Stimulated activated CD4-positive, alpha-beta T cell treated with anti-CD3 and anti-CD28 coated beads, Interleukin-12 subunit alpha, Interleukin-12 subunit beta, amount 100 ng/mL, for 4 hours (primary cell): ENCODE measurements at places on chromosomes 1 and 21.
A peak's percentile ranks its signal among the peaks of the same experiment; 100 is the strongest.

DNA sequence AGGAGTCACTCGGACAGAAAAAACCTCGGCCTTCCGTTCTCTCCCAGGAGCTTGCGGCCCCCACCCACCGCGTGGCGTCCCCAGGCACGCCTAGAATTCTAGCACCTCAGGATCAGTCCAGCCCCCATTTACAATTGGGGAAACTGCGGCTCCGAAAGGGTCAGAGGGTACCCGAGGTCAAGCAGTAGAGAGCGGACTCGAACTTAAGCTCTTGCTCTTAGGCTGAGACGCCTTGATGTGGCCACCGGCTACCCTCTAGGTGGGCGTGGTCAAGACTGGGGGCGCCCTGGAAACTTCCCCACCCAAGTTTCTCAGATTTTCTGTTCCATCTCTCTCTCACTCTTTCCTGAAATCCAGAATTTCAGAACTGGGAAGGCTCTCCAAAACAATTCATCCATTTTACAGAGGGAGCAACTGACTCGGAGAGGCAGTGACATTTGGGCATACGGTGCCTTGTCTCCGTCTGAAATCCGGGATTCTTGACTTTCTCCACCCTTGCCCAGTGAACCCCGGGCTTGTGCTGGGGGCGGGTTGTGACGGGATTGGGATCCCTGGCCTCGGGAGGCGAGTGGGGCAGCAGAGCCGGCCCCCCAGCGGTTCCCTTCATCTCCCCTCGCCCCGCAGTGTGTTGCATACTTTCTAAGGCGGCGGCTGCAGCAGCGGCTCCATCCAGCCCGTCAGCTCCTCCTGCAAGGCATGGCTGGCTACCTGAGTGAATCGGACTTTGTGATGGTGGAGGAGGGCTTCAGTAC, 777 bp downstream of the AZIN2 start:
- DNase-seq = no peak

DNA sequence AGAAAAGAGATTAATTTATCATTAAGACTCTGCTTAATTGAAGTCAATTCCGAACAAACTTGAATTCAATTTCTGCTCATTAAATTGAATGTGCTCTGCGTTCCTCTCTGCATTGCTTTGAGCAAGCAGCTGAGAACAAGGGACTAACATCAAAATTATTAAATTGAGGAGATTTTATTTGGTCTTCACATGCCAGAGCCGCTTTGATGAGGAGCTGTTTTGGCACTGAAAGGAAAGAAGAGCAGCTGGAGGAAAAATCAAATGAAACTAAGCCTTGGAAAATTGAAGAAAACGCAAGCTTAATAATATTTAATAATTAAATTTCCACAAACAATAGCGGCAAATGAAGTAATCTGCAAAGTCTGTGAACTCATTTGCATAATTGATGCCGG, 222.0 kb upstream of the PKN2 start:
- DNase-seq = no peak

DNA sequence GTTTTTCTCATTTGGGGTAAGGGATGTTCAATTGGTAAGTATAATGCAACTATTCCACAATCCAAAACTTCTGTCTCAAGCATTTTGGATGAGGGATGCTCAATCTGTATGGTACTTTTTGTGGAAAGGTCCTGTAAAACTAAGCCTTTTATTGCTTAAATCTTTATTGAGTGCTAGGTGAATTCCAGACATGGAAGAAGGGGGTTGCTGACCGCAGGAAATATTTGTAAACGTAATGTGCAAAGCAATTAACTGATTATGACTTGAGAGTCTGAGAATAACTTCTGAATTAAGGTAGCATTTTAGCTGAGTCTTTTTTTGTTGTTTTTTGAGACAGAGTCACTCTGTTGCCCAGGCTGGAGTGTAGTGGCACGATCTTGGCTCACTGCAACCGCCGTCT, 3.1 kb downstream of the AKIRIN1 start:
- no peak for DNase-seq

- DNase-seq = no peak
Measured at GRCh38 chr1:55751776-55752175, 536.6 kb upstream of the USP24 start.

DNA sequence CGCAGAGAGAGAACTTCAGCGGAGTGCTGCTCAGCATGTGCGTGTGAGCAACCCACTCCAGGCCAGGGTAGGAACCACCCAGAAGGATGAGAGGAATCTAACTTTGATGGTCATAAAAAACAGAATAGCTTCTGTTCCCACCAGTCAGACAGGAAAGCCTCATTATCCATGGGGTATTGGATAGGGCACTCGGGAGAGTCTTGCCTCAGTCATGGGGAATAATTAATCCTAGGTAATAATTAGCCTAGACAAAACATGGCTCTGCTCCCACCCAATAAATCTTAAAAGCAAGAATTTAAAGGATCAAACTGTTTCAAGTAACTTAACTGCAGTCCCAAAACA, 35.3 kb downstream of the LDLRAD1 start:
- DNase-seq = no peak

GRCh38 chr1:192357924-192358323, 41.1 kb downstream of the RGS21 start:
- no peak for DNase-seq

- no peak for DNase-seq
Measured at GRCh38 chr1:150160964-150161621, 11.4 kb downstream of the PLEKHO1 start.

- no peak for DNase-seq
Measured at GRCh38 chr1:47883963-47884362, 113.2 kb downstream of the TRABD2B start.

DNA sequence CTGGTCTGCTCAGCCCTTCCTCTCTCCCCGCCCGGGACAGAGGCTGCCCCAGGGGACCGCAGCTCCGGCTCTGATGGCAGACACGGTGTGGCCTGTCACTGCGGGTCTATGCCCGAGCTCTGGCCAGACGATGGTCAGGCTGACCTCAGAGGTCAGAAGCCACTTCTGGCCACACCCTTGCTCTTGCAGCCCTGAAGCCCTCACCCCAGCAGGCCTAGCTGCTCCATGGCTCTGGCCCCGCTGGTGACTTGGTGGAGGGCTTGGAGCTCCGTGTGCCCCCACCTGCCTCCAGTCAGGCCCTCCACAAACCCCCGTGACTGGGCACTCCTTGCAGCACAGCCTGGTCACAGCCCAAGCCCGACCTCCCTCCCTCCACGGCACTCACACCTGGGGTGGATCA, 47.6 kb downstream of the PRDM16 start:
- DNase-seq = no peak

DNA sequence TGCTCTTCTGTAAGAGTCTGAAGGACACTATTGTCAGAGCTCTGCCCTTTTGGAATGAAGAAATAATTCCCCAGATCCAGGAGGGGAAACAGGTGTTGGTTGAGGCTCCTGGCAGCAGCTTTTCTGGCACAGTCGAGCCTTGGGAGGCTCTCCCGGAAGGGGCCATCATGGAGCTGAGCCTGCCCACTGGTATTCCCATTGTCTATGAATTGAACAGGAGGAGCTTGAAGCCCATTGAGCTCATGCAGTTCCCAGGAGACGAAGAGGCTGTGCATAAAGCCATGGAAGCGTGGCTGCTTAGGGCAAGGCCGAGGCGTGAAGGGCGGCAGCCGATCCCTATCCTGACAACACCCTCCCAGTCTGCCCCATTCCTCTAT, 26.6 kb downstream of the UBE4B start:
- no peak for DNase-seq

DNA sequence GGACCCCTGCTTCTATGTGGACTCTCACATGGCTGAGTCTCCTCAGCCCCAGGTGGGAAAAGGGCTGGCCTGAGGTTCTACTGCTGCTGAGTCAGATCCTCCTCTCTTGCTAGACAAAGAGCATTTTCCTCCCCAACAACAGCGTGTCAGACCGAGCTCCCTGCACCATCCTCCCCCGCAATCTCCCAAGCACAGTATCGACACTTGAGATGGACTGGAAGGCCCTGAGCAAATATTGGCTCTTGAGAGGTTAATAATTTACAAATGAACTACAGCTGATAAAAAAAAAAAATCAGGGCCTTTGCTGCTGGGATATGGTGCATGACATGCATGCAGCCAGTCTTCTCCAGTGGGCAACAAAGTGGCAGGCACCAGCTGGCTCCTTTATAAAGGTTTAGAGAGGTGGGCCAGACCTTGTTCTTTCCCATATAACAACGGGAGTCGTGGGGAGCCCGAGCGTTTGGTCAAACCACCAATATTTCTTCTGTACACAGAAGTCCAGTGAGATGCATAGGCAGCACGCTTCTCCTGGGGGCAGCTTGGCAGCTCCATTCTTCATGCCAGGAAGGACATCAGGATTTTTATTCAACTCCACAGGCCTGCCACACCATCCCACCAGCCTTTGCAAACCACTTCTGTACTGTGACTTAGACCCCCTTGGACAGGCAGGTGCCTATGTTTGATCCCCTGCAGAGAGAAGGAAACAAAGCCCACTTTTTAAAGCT, 55.4 kb upstream of the CAMK1G start:
- DNase-seq = no peak

- no peak for DNase-seq
Measured at GRCh38 chr1:42833981-42834380, 12.4 kb upstream of the ZNF691 start.

GRCh38 chr1:234348964-234349363, 24.3 kb upstream of the COA6 start:
- no peak for DNase-seq

- DNase-seq = no peak
Measured at GRCh38 chr1:226895644-226896043, 25.2 kb downstream of the PSEN2 start.

DNA sequence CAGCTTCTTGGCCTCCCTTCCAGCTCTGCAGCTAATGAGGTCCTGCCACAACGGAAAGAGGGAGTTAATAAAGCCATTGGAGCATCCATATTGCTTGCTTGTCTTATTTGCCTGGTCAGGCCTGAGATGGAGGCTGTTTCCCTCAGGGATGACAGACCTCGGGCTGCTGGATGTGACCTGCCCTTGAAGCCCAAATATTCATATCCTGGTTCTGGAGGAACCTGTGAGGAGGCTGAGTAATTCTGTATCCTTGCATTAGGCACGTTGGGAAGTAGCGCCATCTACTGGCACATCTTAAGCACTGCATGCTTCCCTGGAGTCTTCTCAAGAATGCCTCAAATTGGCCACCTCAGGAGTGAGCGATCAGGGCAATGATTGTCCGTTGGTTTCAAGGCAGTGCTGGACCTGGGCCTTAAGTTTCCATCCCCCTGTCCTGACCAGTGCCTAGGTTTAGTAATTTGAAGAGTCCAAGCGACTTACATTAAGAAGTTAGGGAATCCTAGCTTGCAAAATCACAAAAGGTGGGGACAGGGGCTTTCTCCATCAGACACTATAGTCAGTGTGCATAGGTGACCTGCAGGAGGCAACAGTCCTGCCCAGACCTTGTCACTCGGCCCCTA, 13.8 kb upstream of the NASP start:
- peak; percentile 56 for DNase-seq

DNA sequence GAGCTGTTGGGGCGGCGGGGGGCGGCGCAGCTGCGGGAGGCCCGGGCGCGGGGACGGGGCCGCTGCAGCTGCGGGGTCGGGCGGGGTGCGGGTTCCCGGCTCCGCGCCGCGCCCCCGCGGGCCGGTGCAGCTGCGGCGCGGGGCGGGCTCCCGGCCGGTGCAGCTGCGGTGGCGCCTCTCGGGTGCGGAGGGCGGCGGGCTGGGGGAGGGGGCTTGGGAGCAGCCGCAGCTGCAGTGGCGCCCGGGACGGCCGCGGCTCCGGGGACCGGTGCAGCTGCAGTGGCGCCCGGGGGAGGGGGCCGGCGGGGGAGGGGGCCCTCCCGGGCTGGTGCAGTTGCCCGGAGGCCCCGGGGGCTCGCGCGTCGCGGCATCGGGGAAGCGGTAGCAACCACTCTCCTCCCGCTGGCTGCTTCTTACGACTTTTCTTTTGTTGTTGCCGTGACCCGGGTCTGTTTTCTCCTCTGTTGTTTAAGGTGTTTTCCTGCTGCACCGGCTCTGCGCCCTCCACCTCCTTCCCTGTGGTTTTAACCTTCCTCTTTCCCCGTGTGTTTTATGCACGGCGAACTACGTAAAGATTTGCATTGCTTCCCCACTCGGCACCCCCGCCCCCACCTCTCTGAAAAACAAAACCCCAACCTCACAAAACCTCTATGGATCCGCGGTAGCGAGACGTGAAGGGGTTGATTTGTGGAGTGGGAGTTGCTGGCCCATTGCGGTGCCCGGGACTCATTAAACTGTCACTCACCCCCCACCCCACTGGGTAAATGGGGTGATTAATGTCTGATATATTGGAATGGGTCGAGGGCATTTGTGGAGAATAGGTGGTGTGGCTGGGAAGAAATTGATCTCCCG, 1.7 kb upstream of the ZBTB18 start:
- peak; percentile 33 for DNase-seq

- DNase-seq = no peak
Measured at GRCh38 chr1:202888221-202888530, 773 bp downstream of the RABIF start.

DNA sequence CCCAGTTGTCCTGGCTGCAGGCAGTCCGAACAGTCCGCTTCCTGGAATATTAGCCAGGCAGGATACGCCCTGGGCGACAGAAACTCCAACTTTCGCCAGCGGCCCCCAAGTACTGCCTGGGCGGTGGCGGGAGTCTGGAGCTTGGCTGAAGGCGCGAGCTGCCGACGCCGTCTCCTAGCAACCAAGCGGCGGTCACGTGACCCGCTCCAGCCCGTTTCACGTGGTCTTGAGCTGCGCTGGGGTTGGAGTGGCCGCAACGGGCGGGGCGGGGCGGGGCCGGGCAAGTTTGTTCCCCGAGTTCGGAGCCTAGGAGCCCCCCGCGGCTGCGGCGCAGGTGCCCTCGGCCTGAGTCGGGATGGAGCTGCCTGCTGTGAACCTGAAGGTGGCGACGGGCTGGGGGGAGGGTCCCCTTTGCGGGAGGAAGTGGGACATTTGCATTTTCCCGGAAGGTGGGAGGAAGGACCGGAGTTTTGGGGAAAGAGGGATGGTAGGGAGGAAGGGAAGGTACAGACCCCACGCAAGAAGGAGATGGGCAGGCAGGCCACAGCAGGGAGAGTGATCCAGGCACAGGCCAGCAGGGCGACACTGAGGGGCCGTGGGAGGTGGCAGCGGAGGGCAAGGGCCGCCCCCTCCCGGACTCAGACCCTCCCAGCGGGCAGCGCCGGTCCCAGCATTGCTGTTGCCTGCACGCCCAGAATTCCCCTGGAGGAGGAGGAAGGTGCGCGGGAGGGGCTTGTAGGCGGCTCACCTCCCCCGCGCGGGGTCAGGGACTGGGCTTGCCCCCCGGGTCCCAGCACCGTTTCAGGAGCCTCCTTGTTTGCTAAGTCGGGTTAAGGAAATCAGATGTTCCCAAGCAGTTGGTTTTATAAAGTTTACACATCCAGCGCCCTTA, at the start of gene AGTRAP:
Gene AGTRAP (plus strand): TSS at position 283 of the 892 bp plus-strand sequence. CDS start 73 bp downstream, at position 356.
- peak; percentile 86 for DNase-seq

DNA sequence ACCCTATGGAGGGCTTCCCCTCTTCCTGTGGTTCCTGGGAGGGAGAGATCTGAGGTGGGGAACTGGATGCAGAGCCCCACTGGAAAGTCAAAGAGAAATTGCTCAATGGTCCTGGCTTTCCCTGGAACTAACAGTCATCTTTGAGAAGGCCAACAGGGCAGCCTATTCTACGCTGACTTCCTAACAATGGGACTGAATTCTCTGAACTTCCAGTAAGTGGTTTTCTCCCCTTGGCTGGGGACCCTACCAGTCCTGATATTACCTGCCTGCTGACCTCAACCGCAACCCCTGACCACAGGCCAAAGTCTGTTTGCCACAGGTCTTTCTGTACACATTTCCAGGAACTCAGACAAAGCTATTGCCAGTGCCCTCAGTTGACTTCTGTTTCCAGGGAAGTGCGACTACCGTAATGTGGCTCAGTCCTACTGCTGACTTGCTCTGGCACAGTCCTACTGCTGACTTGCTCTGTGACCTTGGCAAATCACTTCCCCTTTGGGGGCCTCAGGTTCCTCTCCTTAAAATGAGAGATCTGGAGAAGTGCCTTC, 55.3 kb downstream of the C8B start:
- no peak for DNase-seq
